ENCODE measurements at places on chromosomes 11 and 22.
A peak's percentile ranks its signal among the peaks of the same experiment; 100 is the strongest.

DNA sequence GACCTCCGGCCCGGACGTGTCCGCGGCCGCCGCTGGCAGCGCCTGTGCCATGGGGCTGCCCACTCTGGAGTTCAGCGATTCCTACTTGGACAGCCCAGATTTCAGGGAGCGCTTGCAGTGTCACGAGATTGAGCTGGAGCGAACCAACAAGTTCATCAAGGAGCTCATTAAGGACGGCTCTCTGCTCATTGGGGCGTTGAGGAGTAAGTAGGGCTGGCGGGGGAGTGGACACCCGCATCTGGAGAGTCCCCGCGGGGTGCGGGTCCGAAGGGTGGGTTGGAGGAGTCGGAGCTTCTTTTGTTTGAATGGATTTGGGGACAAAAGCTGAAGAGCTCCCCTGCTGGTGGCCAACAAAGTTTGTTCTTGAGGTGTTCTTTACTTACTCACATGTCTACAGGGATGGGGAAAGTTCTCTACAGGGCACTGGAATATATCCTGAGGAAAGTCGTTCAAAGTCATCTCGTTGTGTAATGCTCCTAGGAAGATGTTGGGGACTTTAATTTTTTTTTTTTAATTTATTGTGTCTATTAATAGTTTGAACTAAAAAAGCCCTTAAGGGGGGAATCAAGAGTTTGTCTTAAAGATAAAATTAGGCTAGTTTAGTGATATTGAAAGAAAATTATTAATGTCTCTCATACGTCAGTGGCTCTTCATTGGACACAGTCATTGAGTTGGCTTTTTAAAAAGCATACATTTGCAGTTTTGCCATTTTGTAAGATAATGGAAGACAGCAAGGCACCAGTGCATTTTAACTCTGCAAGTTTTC, 725 bp downstream of the ARHGAP42 start:
- DNase-seq: no peak
- H3K36me3 ChIP-seq: no peaks in the 10 kb centered on the region
- peaks cover 3% of the 10 kb centered on the region for H3K4me1 ChIP-seq
- H3K27ac ChIP-seq: peak overlapping the region; percentile 86
- H3K4me3 ChIP-seq: peak overlapping the region; percentile 43
- peaks cover 36% of the 10 kb centered on the region for H3K27me3 ChIP-seq

GRCh38 chr11:12413141-12414052, 36.0 kb downstream of the PARVA start:
- H3K36me3 ChIP-seq: no peaks in the 10 kb centered on the region
- H3K4me3 ChIP-seq: no peak overlapping the region
- no peak for DNase-seq
- H3K27me3 ChIP-seq: no peaks in the 10 kb centered on the region
- peaks cover 26% of the 10 kb centered on the region for H3K4me1 ChIP-seq

- DNase-seq: no peak
- H3K27me3 ChIP-seq: peaks cover 28% of the 10 kb centered on the region
- no peak overlapping the region for H3K4me3 ChIP-seq
- H3K27ac ChIP-seq: no peak overlapping the region
- H3K4me1 ChIP-seq: no peaks in the 10 kb centered on the region
These were observed 1.2 kb downstream of the MAPK8IP2 start for GRCh38 chr22:50601669-50602337.

GRCh38 chr11:65431451-65432099, 9.0 kb downstream of the NEAT1 start:
- H3K4me1 ChIP-seq: peaks cover 98% of the 10 kb centered on the region
- peak overlapping the region; percentile 77 for H3K27ac ChIP-seq
- no peak overlapping the region for H3K4me3 ChIP-seq
- H3K27me3 ChIP-seq: no peaks in the 10 kb centered on the region
- DNase-seq: no peak

- no peaks in the 10 kb centered on the region for H3K36me3 ChIP-seq
- no peaks in the 10 kb centered on the region for H3K4me1 ChIP-seq
- no peaks in the 10 kb centered on the region for H3K27me3 ChIP-seq
- no peak overlapping the region for H3K27ac ChIP-seq
- no peak for DNase-seq
- H3K4me3 ChIP-seq: no peak overlapping the region
These were observed 21.2 kb upstream of the FEZ1 start for GRCh38 chr11:125517116-125517770.

- H3K36me3 ChIP-seq: no peaks in the 10 kb centered on the region
- H3K27ac ChIP-seq: no peak overlapping the region
- peaks cover 15% of the 10 kb centered on the region for H3K4me1 ChIP-seq
These were observed 75.2 kb upstream of the TP53I11 start for GRCh38 chr11:45025716-45026492.

DNA sequence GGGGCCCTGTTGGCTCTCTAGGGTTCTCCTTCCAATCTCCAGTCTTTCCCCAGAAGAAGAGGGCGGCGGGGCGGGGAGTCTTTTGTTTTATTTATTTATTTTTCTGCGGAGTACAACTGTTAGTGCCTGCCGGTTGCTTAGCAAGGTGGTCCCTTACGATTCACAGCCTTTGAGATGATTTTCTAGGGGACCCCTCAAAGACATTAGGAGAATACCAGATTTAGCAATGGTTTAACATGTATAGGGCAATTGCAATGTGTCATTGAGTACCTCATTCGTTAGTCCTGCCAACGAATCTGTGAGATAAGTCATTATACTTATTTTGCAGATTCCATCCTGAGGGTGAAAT, 307 bp upstream of the MRPL16 start:
- no peaks in the 10 kb centered on the region for H3K27me3 ChIP-seq
- H3K4me3 ChIP-seq: peak overlapping the region; percentile 74
- DNase-seq: no peak
- peak overlapping the region; percentile 83 for H3K27ac ChIP-seq
- peaks cover 34% of the 10 kb centered on the region for H3K4me1 ChIP-seq
- peaks cover 24% of the 10 kb centered on the region for H3K36me3 ChIP-seq

DNA sequence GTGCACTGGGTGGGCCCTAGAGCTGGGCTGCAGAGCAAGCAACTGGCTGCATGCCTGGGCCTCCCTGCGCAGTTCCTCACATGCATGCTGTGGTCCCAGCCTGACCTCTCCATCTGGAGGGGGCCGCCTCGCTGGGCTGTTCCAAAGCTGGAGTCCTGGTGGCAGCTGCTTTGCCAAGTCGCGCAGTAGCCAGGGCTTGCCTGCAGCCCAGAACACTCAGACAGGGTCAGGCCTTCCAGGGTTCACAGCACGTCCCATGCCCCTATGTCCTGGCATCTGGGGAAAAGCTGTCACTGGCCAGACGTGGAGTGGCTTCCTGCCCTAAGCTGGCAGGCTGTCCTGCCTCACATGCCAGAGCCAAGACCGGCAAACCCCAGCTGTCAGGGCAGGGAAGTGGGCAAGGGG, 16.5 kb upstream of the CDC42EP2 start:
- H3K27me3 ChIP-seq: no peaks in the 10 kb centered on the region

GRCh38 chr11:128334311-128335044, 252.9 kb downstream of the ETS1 start:
- peak overlapping the region; percentile 63 for H3K27ac ChIP-seq
- H3K36me3 ChIP-seq: no peaks in the 10 kb centered on the region
- H3K27me3 ChIP-seq: no peaks in the 10 kb centered on the region
- DNase-seq: peak; percentile 54
- H3K4me1 ChIP-seq: no peaks in the 10 kb centered on the region
- no peak overlapping the region for H3K4me3 ChIP-seq

GRCh38 chr11:17855531-17856290, 121.1 kb downstream of the KCNC1 start:
- no peaks in the 10 kb centered on the region for H3K36me3 ChIP-seq
- H3K4me1 ChIP-seq: no peaks in the 10 kb centered on the region
- H3K27me3 ChIP-seq: no peaks in the 10 kb centered on the region
- DNase-seq: no peak
- H3K27ac ChIP-seq: no peak overlapping the region
- H3K4me3 ChIP-seq: no peak overlapping the region

DNA sequence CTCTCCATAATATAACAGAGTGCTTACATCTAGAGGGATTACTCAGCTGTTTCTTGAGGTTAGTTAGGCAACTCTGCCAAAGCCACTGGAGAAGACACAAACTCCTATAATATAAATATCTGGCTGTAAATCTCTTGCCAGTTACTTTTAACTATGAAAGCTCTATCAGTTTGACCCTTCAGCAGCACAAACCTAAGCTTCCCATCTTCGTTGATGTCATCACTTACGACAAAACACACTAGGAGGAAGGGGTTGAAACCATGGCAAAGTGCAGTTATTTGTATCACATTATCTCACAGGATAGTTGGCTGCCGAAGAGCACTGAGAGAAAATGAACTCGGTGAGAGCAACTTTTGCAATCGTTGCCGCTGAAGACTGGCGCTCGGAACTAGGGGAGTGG, 922.1 kb downstream of the OPCML start:
- H3K27ac ChIP-seq: no peak overlapping the region
- H3K36me3 ChIP-seq: no peaks in the 10 kb centered on the region
- H3K4me3 ChIP-seq: no peak overlapping the region
- DNase-seq: no peak

GRCh38 chr11:61627850-61628661, 47.2 kb upstream of the SYT7 start:
- H3K36me3 ChIP-seq: no peaks in the 10 kb centered on the region
- H3K27me3 ChIP-seq: peaks cover 4% of the 10 kb centered on the region
- no peak overlapping the region for H3K27ac ChIP-seq

- no peak overlapping the region for H3K4me3 ChIP-seq
- no peak for DNase-seq
- H3K27me3 ChIP-seq: no peaks in the 10 kb centered on the region
- peaks cover 79% of the 10 kb centered on the region for H3K36me3 ChIP-seq
- H3K4me1 ChIP-seq: peaks cover 4% of the 10 kb centered on the region
These were observed 15.7 kb downstream of the TSPO start for GRCh38 chr22:43167001-43167589.

DNA sequence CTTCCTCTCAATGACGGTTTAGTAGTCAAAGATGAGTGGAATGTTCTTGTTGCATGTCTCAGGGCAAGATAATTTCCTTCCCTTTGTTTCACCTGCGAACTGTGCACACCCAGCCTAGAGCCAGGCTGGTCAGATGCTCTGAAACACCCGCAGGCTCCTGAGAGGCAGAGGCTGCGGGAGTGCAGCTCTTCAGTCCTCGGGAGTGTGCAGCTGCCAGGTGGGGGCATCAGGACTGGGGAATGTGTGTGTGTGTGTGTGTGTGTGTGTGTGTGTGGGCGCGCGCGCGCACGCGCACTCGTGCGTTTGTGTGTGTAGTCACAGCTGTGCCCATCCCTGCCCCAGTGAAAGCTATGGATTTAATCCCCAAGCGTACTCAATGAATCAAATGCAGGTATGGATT, 136.2 kb upstream of the NTM start:
- no peak for DNase-seq
- no peaks in the 10 kb centered on the region for H3K4me1 ChIP-seq
- H3K4me3 ChIP-seq: no peak overlapping the region
- no peaks in the 10 kb centered on the region for H3K27me3 ChIP-seq
